GOT3 (cell line): ENCODE measurements at places on chromosomes 5 and 9.

DNA sequence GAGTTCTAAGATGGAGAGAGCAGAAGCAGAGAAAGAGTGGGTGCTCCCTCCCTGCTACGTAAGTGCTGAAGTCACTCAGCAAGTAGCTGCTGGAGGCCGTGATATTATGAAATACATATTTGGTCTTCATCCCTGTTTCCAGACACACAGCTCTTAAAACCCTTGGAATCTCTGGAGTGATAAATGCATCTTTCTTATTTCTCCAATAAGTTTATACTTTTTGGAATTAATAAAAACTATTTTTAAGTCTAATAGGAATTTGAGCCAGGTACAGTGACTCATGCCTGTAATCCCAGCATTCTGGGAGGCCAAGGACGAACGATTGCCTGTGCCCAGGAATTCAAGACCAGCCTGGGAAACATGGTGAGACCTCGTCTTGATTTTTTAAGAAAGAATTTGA, 60.6 kb downstream of the AUH start:
- DNase-seq = no peak

DNA sequence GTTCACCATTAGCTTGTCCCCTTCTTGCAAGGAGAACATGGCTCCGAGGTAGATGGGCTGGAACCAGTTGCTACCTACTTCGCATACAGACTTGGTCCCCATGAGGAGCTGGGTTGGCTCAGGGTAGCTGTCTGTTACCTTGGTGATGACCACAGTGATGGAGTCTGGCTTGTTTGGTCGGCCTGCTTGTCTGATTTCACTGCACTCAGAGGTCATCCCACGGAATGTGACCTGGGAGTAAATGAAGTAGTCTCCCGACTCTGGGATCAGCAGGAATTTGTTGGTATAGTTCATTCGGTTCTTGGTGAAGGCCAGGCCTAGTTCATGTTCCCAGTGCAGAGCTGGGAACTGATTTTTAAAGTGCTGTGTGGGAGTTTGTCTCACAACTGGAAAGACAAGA, 15.3 kb downstream of the TNFSF15 start:
- no peak for DNase-seq

DNA sequence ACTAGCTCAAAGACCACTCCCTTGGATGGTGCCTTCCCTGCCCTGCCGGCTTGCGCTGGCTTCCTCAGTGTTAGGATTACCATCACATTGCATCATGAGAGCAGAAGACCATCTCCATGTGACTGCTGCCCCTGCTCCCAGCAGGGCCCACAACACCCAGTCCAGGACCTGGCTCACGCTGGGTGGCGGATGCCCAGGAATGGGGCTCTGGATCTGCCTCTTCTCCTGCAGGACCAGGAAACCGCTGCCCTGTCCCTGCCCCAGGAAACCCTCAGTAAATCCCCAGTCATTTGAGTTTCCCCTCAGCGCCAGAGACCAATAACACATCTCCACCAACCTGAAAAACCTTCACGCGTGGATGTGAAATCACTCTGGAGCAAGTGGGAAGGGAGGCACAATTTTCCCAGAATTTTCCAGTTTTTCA, 3.3 kb upstream of the RNF44 start:
- DNase-seq = no peak

- no peak for DNase-seq
These were observed 5.8 kb upstream of the PLPP1 start for GRCh38 chr5:55540525-55540924.

GRCh38 chr5:6435356-6435755, 13.3 kb upstream of the UBE2QL1 start:
- no peak for DNase-seq

GRCh38 chr9:71909887-71910649, 925 bp downstream of the ABHD17B start:
- DNase-seq = no peak

- no peak for DNase-seq
These were observed 57.9 kb downstream of the C5orf15 start for GRCh38 chr5:133910571-133910970.

- no peak for DNase-seq
These were observed 151.3 kb downstream of the SAXO1 start for GRCh38 chr9:18881758-18882157.

DNA sequence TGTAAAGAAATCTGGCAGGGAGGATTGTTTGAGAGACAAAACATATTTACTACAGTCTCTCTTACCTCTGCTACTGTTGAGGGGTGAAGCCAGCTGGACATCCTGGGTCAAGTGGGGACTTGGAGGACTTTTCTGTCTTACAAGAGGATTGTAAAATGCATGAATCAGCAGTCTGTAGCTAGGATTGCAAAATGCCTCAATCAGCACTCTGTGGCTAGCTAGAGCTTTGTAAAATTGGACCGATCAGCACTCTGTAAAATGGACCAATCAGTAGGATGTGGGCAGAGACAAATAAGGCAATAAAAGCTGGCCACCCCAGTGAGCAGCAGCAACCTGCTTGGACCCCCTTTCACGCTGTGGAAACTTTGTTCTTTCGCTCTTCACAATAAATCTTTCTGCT, 995.8 kb upstream of the CDH6 start:
- DNase-seq = no peak

GRCh38 chr5:32507738-32508434, 63.3 kb upstream of the ZFR start:
- no peak for DNase-seq

DNA sequence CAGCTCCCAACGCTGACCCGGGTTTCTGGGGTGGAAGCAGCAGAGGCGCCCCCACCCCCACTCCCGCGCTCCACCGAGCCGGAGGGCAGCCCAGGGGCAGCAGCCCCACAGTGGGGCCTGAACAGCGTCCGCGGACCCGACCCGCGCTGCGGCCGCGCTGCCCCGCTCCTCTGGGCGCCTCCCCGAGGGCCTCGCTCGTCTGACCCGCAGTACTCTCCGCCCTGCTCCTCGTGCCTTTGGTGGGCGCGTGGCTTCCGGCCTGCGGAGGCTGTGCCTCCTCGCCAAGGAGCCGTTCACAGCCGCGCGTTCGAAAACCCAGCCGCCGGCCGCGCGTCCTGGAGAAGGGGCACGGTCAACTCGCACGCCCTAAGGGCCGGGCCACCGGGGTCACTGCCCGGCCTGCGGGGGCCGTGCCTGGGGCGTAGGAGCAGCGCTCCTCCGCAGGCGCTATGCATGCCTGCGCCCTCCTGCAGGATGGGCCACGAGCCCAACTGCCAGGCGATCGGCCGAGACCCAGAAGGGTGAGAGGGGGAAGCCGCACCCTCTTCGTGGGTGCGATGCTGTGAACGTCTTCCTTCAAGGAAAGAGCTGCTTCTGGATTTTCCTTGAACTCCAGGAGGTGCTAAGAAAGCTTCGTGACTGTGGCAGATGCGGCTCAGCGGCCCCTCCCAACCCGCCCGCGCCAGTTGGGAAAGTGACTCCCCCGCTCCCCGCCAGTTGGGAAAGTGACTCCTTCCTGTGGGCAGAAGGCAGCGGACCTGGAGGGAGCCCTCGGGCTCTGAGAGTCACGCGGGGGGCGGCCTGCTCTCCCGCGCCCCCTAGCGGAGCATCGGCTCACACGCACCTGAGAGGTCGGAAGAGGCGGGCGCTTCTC, 82.7 kb downstream of the HSD17B3 start:
- no peak for DNase-seq

- peak; percentile 30 for DNase-seq
These were observed 47.8 kb downstream of the ANXA2R start for GRCh38 chr5:42992088-42992879.
